A549 treated with ZK216348 at 1 μM for 4 hours (cell line): ENCODE measurements at places on chromosomes 2 and 18. TPM values are rescaled to one million over a fixed set of nuclear protein-coding genes. Genes with fewer than 3 reads are reported as not detected.

Gene BOLL
- not detected in 5 replicates for total RNA-seq

Gene TCF7L1
- 6.4 to 11.3 TPM (median 9.9 TPM) in 5 replicates for total RNA-seq

Gene ABCB11
- 0.02 TPM in 1 of 5 replicates, not detected in the others for total RNA-seq

Gene MGAT4A
- 1.3 to 2.3 TPM (median 2.0 TPM) in 5 replicates for total RNA-seq

Gene CYP27A1
- 0.17 to 0.20 TPM (median 0.17 TPM) in 3 of 5 replicates, not detected in the others for total RNA-seq

Gene ZNF532
- 17.5 to 26.4 TPM (median 22.4 TPM) in 5 replicates for total RNA-seq

Gene TGFA
- total RNA-seq, result 5.1 to 6.6 TPM (median 5.9 TPM) in 5 replicates

Gene SH3BP4
- total RNA-seq, result 30.2 to 43.1 TPM (median 36.3 TPM) in 5 replicates

Gene GCG
- not detected in 5 replicates for total RNA-seq

Gene UGT1A5
- not detected in 5 replicates for total RNA-seq

Gene AOX1
- total RNA-seq, result 3.8 to 5.2 TPM (median 4.9 TPM) in 5 replicates
